ENCODE measurements at places on chromosomes 4 and X.

- DNase-seq, result no peak
Measured at GRCh38 chr4:116952530-116953136, 132.7 kb downstream of the TRAM1L1 start.

DNA sequence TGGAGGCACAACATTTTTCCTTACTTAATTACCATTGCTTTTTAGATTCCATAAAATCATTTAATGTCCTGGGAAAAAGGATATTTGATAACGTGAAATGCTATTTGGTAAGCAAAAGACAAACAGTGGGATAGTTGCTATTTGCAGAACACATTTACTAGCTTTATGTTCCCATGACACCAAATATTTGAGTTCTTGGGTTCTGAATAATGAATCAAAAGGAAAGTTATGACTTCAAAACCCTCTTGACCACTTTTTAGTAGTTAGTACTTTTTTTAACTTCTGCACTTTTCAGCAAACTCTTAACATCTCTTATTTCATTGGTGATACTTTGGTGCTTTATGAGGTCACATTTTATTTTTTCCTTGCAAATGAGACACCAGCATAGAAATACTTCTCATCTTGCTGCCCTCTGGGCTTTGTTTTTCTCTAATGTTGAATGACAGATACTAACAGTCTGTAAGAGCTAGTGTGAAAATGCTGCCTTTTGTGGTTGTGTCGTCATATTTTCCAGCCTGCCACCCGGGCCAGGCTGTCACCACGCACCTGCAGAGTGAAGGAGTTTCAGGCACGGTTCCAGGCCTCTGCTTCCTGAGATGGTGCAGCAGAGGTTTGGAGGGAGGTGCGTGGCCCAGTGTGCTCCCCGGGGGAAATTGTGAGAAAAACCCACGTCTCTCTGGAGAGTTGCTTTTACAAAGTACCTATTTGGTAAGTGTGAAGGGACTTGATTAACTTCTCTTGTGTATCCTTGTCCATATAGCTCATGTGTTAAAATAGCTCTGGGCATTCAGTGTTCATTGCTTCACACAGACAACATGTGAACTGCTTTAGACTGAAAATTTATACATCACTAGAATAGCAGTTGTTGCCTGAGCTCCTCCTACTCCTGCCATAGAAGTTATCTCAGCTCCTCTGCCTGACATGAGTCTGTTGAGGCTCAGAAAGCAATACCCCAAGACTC lies 34.7 kb downstream of the MSL3 start:
- DNase-seq, result no peak

GRCh38 chr4:53716471-53717063 lies 125.3 kb upstream of the LNX1 start:
- no peak for DNase-seq

DNA sequence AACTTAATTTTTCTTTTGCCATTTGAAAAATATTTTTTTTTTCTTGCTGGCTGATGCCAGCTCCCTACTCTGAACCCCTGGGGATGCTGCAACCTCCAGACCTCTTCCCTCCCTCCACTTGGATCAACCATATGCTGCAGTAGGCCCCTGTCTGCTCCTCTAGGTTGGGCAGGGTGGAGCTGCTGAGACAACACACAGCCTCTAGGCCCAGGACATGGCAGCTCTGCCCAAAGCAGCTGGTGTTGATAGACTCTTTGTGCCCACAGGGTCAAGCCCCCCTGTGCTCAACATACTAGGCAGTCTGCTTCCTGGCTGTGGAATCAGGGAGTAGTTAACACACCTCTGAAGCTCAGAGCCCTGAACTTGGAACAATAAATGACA lies 19.9 kb upstream of the CLNK start:
- no peak for DNase-seq

DNA sequence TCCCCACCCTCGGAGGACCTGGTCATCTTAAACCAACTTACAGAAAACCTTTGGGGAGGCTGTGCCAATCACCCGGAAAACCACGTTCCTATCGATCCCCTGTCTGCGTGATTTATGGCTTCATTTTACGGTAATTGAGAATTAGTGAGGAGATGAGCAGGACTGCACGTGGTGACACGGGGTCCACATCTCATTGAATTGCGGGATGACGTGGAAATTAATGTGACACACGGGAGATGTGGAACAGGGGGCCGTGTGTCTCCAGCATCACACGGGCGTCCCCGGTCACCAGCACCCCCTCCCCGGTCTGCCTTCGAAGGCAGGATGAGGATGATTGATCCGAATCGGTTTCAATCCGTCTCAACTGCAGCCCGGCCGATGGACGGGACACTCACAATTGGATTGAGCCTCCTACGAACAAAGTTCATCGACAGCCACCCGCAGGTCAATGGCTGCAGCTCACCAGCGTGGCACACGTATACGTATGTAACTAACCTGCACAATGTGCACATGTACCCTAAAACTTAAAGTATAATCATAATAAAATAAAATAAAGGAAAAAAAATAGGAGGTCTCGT lies 160.3 kb downstream of the SHOX start:
- no peak for DNase-seq

GRCh38 chr4:78552389-78553042 lies 946 bp downstream of the ANXA3 start:
- peak; percentile 76 for DNase-seq

DNA sequence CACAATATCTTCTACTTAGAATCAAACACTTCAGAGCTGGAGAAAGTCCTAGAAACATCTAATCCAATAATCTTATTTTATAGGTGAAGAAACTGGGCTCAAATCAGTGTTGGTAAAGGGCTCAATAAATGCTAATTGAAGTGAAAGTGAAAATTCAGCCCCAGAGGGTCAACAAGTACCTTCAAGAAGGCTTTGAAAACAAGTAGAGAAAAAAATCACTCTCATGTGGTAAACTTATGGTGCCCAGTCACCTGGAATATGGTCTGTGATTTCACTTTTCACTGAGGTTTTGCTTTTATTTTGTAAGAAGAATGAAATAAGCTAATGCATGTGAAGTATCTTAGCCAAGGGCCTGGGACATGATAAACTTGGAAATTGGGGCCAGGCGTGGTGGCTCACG lies 29.1 kb upstream of the EIF4E start:
- DNase-seq, result no peak

GRCh38 chr4:108519208-108519833 lies 101.1 kb upstream of the RPL34 start:
- DNase-seq, result no peak

DNA sequence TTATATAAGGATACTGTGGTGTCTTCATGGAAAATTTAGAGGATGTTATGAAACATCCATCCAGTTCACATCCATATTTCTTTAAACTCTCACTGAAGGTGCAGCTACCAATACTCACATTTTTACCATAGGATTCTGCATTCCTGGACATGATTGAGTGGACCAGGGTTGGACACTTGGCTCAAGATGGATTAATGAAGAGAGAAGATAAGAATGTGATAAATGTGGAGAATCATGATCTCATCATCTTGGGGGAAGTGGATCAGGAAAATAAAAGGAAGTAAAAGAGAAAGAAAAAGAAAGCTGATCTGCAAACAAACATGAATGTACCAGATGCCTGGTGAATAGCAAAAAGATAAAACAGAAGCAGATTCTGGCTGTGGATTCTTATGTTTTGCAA lies 175.4 kb downstream of the NPFFR2 start:
- no peak for DNase-seq

DNA sequence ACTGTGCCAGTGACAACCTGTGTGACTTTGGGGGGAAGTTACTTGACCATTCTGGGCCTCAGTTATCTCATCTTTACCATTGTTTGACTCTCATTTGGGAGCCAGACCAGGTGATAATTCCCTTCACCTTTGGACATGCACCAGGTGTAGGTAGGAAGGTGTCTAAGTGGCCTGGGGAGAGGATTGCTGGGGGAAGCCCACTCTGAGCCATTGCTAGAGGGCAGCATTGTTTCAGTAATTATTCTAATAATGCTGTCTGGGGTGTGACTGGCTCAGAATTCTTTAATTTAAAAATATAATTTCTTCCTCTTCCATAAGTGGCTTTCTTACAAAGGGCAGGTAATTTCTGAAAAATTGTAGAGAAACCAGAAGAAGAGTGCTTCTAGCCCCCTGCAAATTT lies 104.3 kb downstream of the RTL9 start:
- no peak for DNase-seq

DNA sequence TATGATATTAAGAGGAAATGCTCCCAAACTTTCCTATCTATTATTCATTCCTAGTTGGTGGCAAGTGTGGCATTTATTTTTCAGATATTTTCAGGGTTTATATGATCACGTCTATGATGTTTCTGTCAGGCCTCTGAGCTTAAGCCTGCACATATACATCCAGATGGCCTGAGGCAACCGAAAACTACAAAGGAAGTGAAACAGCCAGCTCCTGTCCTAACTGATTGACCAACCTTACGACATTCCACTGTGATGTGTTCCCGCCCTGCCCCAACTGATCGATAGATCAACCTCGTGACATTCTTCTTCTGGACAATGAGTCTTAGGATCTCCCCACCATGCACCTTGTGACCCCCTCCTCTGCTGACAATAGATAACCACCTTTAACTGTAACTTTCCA lies 67.6 kb upstream of the CTSO start:
- no peak for DNase-seq

GRCh38 chrX:72019487-72019886 lies 108.8 kb downstream of the NHSL2 start:
- DNase-seq, result no peak

All from iPS DF 19.7 (cell line).